Urinary bladder (tissue), 4 donors: ENCODE measurements at places on chromosomes 3 and 15. TPM values are rescaled to one million over a fixed set of nuclear protein-coding genes. Genes with fewer than 3 reads are reported as not detected.

DNA sequence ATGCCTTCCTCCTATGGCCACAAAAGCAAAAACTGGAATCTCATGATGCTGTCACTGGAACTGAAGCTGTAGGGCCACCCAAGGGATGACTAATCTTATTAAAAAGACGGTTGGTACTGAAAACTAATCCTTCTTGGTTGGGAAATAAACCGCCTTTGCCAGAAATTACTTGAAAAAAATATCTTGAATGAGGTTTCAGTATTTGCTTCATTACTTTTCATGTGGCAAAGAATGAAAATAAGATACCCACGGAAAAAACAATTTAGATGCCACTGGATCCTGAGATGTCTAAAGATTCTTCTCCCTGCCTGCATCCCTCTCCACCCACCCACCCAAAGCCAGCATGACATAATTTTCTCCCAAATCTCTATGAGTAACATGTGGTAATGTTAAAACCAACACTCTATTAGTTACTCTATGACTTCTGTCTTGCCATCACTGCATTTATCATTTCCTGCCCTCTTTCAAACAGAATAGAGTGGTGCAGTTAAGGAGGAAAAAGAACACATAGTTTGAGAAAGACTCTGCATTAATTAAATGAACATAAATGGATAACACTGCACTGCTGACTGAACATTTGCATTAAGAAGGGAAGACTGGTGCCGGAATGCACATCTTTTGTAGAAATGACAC, 111.8 kb upstream of the DPH6 start:
- DNase-seq, result no peak

GRCh38 chr15:87777054-87777561, 479.4 kb downstream of the NTRK3 start:
- DNase-seq, result no peak

DNA sequence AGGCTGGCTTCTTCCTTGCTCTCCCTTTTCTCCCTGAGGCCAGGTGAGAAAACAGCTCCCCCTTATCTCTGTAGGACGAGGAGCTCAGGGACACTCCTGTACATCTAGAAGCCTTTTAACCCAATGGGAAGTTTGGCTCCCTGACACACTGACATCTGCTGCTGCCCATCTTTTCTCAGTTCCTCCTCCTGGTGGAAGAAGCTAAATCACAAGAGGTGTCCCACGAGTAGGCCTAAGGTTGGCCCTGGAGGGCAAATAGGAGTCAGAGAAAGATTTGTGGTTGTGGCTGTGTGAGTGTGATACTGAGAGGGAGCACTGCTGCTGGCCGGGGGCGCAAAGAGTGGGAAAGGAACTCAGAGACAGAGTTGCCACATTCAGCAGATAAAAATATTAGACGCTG, 49.5 kb downstream of the ARHGAP31 start:
- no peak for DNase-seq

A4GNT gene
- total RNA-seq, result not detected

GRCh38 chr15:90901175-90902039, 1.7 kb upstream of the MAN2A2 start:
- DNase-seq, result no peak
